ENCODE measurements at places on chromosomes 5 and 9.

GRCh38 chr5:1836891-1837880 is 36.0 kb downstream of the NDUFS6 start:
- no peak for DNase-seq

DNA sequence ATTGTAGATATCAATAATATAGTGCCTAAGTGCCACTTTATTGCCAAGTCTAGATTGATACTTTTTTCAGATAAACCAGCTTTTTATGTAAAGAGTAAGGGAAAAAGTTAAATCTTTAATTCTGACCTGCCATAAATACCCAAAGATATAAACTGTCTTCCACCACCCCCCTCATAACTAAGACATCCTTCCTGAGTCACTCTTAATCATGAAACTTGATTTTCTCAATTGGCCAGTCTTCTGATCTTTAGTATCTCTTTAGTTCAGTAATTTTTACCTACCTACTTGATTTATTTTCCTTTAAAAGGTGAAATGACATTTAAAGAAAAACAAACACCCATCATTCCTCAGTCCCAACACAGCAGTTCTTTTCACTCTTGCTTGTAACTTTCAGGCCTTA is 21.8 kb downstream of the C5orf22 start:
- no peak for DNase-seq

DNA sequence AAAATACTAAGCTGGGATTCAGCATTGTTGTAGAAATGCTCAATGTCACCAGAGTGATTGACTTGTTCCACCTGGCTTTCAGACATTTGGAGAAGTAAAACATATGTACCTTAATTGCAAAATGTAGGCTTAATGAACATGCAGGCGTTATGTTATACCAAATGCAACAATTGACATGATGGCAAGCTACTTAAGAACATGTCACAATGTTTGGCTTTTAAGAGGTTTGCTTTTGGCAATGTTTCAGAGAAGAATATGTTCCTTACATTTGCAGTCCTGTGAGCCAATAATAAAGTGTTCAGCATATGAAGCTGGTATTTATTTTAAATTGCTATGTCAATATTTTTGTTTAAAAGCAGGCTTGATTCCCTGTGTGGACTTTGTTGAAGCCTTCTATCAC is 111.7 kb upstream of the NUDT12 start:
- DNase-seq: no peak

GRCh38 chr5:137252512-137252911 is 246.6 kb downstream of the SPOCK1 start:
- DNase-seq: no peak

GRCh38 chr9:127545196-127546124 is 66.6 kb upstream of the STXBP1 start:
- no peak for DNase-seq

DNA sequence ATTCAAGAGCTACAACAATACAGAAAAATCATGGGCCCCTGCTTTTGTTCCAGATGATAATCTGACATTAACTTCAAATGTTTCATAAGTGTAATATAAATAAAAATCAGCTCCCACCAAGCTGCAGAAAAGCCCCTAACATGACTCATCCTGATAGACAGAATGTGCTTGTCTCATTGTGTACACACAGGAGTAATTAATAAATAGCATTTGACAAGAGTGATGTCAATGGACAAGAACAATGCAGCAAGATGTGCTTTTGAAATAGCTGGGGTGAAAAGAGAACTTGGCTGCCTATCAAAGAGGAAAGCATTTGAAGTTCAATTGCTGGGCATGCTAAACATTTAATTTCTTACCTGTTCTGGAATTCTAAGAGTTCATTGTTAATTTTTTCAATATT is 79.2 kb downstream of the DNAH5 start:
- no peak for DNase-seq

DNA sequence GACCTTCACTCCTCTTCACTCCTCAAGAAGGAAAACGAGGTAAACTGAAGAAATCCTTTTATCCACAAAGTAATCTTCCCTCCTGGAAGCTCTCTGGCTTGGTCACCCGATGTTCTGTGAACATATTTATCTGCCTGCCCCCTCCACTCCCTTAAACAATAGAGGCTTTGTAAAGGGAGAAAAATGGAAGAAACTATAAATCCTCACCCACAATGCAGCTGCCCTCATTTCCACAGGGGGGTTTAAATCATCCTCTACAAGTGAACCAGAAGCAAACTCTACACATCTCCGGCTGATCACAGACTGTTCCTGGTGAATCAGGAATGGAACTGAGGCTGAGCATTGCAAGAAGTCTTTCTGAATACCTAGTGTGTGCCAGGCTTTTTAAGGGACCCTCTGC is 7.2 kb downstream of the INSYN2B start:
- no peak for DNase-seq

DNA sequence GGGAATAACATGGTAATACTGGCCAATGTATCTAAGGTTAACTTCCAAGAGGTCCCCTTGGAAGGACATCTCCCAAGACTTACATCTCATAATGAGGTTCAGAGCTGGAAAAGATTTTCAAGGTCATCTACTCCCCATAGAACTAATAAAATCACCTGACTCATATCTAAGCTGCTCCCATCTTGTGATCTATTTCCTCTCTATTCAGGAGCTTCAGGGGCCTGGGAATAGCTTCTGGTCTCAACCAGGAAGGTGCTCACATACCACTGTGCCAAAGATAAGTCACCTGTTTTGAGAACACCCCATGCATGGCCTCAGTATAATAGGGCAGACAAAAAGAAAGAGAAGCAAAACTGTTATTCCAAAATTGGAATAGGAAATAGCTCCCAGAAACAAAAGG is 74.2 kb downstream of the OXCT1 start:
- DNase-seq: no peak

DNA sequence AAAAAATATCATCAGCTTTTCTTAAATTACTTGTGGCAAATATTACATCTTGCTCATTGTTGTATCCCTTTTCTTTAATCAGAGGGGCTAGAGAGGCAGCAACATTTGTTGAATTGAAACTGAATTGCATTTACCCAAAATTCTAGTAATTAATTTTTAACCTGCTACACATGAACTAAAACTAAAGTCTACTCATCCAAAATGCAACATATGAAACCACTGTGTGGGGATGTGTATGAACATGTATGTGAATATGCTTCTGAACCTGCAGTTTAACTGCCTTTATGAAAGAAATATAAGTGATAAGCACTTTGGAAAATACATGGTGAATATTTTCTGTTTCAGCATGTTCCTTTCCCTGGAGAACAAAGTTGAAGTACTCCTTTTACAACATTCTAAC is 158.5 kb downstream of the KIAA0825 start:
- no peak for DNase-seq

- DNase-seq: no peak
These were observed 13.8 kb downstream of the FOXE1 start for GRCh38 chr9:97866848-97867247.

Data from urinary bladder (tissue), 4 donors.